ENCODE measurements at places on chromosomes 1 and 21. TPM values are rescaled to one million over a fixed set of nuclear protein-coding genes. Genes with fewer than 3 reads are reported as not detected.

The FCRL2 gene
- total RNA-seq = not detected

The GJB5 gene
- total RNA-seq = not detected

- DNase-seq = no peak
Measured at GRCh38 chr1:37817481-37817880, 9.5 kb upstream of the YRDC start.

DNA sequence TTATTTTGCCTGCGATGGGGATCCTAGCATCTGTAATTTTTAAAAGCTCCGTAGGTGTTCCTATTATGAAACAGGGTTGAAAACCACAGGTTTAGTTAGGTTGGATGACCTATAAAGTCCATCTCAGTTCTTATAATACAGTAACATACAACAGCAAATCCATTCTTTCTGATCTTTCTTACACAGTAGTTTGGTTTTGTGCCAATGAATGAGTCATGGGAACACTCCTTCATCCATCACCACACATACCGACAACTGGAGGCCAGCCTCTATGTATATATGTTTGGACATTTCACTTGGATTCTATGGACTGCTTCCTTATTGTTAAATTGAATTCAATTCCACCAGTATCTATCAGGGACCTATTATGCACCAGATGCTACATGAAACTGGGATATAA lies 118.4 kb upstream of the L1TD1 start:
- DNase-seq = no peak

GRCh38 chr21:44993321-44994046 lies 53.7 kb downstream of the SLX9 start:
- no peak for DNase-seq

- no peak for DNase-seq
Measured at GRCh38 chr1:160499631-160500030, 23.4 kb downstream of the SLAMF6 start.

- no peak for DNase-seq
Measured at GRCh38 chr1:52348704-52349300, 17.2 kb downstream of the CC2D1B start.

GRCh38 chr1:230194525-230194924 lies 127.5 kb downstream of the GALNT2 start:
- peak; percentile 22 for DNase-seq
